ENCODE measurements at places on chromosomes 4 and X.

GRCh38 chr4:187665086-187665485 is 330.5 kb upstream of the ZFP42 start:
- H3K27me3 ChIP-seq: no peaks in the 10 kb centered on the region
- H3K27ac ChIP-seq: no peak overlapping the region
- no peak overlapping the region for H3K4me3 ChIP-seq
- no peak for DNase-seq

DNA sequence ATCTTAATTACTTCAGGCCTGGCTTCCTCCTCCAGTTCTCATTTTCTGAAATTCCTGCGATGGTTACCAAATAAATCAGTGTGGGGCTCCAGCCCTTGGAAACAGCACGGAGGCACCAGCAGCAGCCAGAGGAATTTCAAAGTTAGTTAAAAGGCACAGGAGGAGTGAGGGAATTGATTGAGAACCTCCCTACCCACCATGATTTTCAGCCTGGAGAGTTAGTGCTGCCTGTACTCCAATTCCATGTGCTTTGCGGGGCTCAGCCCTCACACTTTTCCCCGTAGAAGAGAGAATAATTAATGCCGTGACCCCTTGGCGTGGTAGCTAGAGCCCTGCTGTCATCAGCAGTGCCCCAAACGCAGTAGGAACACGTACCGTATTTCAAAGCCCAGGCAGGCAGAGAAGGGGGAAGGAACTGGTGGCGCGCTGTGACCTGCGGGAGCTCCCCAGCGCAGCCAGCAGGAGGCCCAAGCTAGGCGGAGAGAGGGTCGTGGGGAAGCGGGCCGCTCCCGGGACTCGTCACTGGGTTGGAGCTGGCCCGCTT is 84.0 kb upstream of the IGFBP7 start:
- H3K27ac ChIP-seq: no peak overlapping the region
- H3K36me3 ChIP-seq: no peaks in the 10 kb centered on the region
- H3K27me3 ChIP-seq: peaks cover 13% of the 10 kb centered on the region
- no peaks in the 10 kb centered on the region for H3K4me1 ChIP-seq
- no peak overlapping the region for H3K4me3 ChIP-seq
- DNase-seq: no peak

- H3K4me1 ChIP-seq: no peaks in the 10 kb centered on the region
- no peaks in the 10 kb centered on the region for H3K36me3 ChIP-seq
- H3K4me3 ChIP-seq: no peak overlapping the region
- no peak overlapping the region for H3K27ac ChIP-seq
- no peak for DNase-seq
- H3K27me3 ChIP-seq: no peaks in the 10 kb centered on the region
Observed at GRCh38 chr4:22454955-22455354, 60.9 kb downstream of the ADGRA3 start.

GRCh38 chrX:105725228-105725627 is 97.1 kb upstream of the NRK start:
- no peak for DNase-seq
- H3K36me3 ChIP-seq: no peaks in the 10 kb centered on the region

DNA sequence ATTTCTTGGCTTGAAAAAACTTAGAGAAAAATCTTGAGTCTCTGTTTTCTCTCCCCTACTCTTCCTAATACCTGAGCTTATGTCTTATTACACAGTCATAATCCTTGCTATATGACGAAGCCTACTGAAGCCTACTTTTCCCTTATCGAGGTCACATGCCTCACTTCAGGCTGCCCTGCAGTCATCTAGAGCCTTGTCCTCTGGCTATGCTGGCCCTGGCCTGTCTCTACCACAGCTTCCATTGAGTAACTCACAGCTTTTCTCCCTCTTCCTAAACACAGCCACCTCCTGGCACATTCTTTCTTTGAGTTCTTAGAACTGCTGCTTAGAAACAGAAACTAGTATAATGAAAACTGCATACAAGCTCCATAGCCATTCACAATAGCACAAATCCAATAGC is 1698.3 kb downstream of the STIM2 start:
- no peaks in the 10 kb centered on the region for H3K27me3 ChIP-seq
- H3K36me3 ChIP-seq: no peaks in the 10 kb centered on the region
- no peaks in the 10 kb centered on the region for H3K4me1 ChIP-seq
- H3K4me3 ChIP-seq: no peak overlapping the region
- H3K27ac ChIP-seq: no peak overlapping the region

DNA sequence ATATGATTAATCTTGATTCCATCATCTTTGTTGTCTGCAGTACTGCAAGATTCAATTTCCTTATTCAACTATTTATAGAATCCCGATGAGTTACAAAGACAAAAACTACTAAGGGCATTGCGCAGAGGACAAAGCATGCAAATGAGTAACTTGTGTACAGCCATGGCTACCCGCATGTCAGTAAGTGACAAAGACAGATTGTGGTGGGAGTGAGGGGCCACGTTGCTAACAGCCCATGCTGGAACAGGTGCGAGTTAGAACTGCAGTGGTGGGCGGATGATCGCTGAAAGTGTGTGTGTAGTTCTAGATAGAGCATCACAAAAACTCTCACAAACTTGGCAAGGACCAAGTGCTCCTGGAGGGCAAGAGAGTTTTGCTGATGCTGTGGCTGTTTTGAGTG is 49.5 kb downstream of the ACOX3 start:
- no peak for DNase-seq
- peaks cover 61% of the 10 kb centered on the region for H3K36me3 ChIP-seq
- no peaks in the 10 kb centered on the region for H3K27me3 ChIP-seq
- peaks cover 6% of the 10 kb centered on the region for H3K4me1 ChIP-seq

- no peak overlapping the region for H3K4me3 ChIP-seq
- H3K27ac ChIP-seq: no peak overlapping the region
- DNase-seq: no peak
- no peaks in the 10 kb centered on the region for H3K27me3 ChIP-seq
- no peaks in the 10 kb centered on the region for H3K4me1 ChIP-seq
Observed at GRCh38 chrX:116267511-116268040, 97.0 kb downstream of the AGTR2 start.

DNA sequence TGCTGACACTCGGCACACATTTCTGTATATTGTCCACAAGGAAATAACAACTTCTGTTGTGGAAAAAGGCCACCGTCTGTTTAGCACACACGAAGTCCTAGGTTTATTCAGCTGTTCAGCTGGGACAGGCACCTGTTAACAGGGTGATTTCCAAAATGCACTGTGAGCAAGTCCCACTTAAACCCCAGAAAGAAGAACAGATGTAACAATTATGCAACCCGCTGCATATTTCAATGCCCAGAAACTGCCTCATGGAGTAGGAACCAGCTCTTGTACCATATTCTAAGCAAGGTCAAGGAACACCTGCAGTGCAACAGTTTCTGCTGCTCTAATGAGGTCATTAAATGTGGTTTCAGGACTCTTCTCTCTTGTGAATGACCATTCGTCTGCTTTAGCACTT is 77.1 kb downstream of the GEMIN8 start:
- H3K4me1 ChIP-seq: no peaks in the 10 kb centered on the region
- H3K36me3 ChIP-seq: no peaks in the 10 kb centered on the region
- no peaks in the 10 kb centered on the region for H3K27me3 ChIP-seq
- H3K4me3 ChIP-seq: no peak overlapping the region

- H3K4me1 ChIP-seq: no peaks in the 10 kb centered on the region
- H3K27me3 ChIP-seq: no peaks in the 10 kb centered on the region
- no peak for DNase-seq
Observed at GRCh38 chrX:31837445-31838049, 765.7 kb upstream of the FTHL17 start.

GRCh38 chr4:79632114-79632513 is 224.1 kb upstream of the GK2 start:
- no peak overlapping the region for H3K27ac ChIP-seq
- DNase-seq: no peak
- H3K27me3 ChIP-seq: peaks cover 3% of the 10 kb centered on the region
- no peaks in the 10 kb centered on the region for H3K36me3 ChIP-seq
- no peaks in the 10 kb centered on the region for H3K4me1 ChIP-seq

DNA sequence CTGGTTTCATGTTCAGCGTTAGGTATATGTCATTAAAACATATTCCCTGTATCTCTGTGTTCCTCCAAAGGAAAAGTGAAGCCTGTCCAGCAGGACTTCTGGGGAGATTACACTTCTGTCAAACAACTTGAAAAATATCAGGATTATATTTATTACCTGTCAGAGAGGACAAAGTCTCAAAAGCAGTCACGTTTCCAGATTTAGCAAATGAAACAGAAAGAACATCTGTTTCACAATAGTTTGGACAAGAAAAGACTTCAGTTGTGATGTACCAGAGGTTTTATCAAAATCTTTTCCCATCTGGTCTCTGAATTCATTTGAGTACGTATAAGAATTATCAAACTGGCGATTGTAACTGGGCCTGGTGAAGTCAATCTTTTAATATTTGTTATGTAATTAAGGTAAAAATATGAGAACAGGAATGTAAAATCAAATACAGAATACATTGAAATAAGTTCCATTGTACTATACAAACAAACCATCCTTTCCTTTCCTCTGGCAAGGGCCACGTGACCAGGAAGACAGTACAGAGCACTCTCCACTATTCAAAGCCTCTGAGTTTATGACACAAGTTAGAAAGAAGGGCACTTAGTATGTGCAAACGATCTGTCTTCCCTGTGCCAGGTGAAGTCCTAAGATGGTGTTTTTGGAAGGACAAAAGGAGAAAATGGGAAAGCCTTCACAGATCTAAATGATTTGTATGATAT is 3.2 kb downstream of the CASP3 start:
- DNase-seq: no peak
- peaks cover 54% of the 10 kb centered on the region for H3K4me1 ChIP-seq
- H3K27me3 ChIP-seq: no peaks in the 10 kb centered on the region
- peak overlapping the region; percentile 9 for H3K4me3 ChIP-seq
- H3K27ac ChIP-seq: no peak overlapping the region

DNA sequence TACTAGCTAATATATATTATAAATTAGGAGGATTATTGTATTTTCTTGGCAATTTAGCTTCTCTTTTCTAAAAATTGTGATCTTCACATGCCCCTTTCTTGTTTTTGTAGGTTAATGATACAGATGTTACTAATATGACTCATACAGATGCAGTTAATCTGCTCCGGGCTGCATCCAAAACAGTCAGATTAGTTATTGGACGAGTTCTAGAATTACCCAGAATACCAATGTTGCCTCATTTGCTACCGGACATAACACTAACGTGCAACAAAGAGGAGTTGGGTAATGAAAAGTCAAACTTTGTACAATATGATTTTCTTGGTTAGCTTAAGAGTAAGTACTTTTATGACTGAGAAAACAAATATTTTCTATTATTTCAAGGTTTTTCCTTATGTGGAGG is 74.1 kb downstream of the SLC10A6 start:
- H3K4me1 ChIP-seq: no peaks in the 10 kb centered on the region
- H3K36me3 ChIP-seq: no peaks in the 10 kb centered on the region
- DNase-seq: no peak
- no peaks in the 10 kb centered on the region for H3K27me3 ChIP-seq
- H3K27ac ChIP-seq: no peak overlapping the region

DNA sequence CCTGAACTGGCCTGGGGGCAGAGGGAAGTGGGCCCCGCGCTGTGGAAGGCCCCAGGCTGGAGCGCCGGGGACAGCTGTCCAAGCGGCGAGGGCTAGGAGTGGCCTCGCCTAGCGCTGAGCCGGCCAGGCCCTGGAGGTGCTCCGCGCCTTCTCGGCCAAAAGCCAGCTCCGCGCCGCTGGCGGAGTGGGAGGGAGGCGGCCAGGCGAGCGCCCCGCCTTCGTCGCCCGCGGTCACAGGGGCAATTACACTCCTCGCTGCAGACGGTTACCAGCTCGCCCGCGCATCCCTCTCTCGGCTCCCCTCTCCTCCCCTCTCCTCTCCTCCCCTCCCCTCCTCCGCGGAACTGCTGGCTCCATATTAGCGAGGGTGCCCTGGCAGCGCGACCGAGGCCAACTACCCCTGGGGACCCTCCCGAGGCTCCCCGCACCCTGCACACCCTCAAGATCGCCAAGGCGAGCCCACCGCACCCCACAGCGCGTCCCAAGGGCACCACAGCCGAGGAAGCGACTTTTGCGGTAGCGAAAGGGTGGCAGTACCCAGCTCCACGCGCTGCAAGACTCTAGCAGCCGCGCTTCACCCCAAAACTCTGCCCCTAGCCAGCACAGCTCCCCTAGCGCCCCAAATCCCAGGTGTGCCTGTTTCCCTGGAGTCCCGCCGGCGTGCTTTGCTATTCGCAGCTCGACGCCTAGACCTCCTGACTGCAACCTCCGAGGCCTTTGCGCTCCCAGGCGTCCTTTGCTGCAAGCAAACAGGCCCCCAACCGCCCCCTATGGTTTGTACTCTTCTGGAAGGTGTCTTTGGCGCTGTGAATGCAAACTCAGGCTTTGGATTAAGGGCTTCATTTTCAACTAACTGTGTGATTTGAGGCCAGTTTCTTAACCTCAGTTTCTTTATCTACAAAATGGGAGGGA is 91.4 kb downstream of the BCOR start:
- no peaks in the 10 kb centered on the region for H3K36me3 ChIP-seq
- no peak for DNase-seq
- H3K4me3 ChIP-seq: peak overlapping the region; percentile 32

DNA sequence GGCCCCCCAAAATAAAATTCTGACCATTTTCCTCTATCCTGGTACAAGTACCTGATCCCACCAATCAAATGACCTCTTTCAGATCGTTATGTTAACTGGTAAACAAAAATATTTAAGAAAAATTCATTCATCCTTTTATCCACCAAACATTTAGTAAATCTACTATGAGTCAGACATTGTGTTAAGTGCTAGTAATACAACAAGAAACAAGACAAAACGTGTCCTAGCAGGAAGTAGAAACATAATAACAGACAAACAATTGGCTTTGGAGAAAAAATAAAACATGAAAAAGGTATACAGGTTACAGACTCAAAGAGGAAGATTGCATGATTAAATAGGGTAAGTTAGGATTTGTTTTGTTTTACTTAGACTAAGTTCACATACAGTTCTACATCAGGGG is 43.7 kb downstream of the ANTXR2 start:
- H3K27me3 ChIP-seq: no peaks in the 10 kb centered on the region
- H3K27ac ChIP-seq: no peak overlapping the region
- no peak for DNase-seq
- H3K36me3 ChIP-seq: peaks cover 30% of the 10 kb centered on the region
- no peaks in the 10 kb centered on the region for H3K4me1 ChIP-seq
- H3K4me3 ChIP-seq: no peak overlapping the region

- peaks cover 17% of the 10 kb centered on the region for H3K27me3 ChIP-seq
- DNase-seq: no peak
- no peaks in the 10 kb centered on the region for H3K4me1 ChIP-seq
- no peaks in the 10 kb centered on the region for H3K36me3 ChIP-seq
Observed at GRCh38 chrX:151974336-151975227, at the start of gene GABRE. GABRE (minus strand) TSS chrX:151974676; CDS start chrX:151974625, 51 bp downstream.

DNA sequence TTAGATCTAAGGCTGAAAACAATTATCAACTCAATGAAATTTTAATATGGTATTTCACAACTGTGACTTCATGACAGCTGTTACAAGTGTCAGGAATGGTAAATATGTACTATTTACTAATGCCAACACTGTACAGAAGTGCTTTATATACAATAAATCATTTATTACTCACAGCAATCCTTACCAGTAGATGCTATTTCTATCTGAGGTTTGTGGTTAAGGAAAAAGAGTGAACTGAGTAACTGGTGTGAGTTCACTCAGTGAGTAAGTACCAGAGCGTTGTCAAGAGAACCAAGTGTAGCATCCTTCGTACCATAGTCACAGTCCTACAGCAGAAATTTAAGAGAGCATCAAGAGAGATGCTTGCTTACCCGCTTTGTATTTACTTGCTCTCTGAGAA is 23.3 kb downstream of the MTHFD2L start:
- H3K36me3 ChIP-seq: peaks cover 5% of the 10 kb centered on the region
- DNase-seq: no peak
- no peak overlapping the region for H3K4me3 ChIP-seq
- no peaks in the 10 kb centered on the region for H3K4me1 ChIP-seq
- no peak overlapping the region for H3K27ac ChIP-seq

All from activated B cell treated with CpG ODN at 0.5 μM for 24 hours (primary cell).